ENCODE measurements at places on chromosomes 2 and 18.

- no peak for DNase-seq
Measured at GRCh38 chr2:61948661-61949457, 43.4 kb downstream of the COMMD1 start.

GRCh38 chr2:190443778-190444481, 35.8 kb downstream of the MFSD6 start:
- no peak for DNase-seq

GRCh38 chr18:5851998-5852397, 43.3 kb downstream of the TMEM200C start:
- DNase-seq = no peak

DNA sequence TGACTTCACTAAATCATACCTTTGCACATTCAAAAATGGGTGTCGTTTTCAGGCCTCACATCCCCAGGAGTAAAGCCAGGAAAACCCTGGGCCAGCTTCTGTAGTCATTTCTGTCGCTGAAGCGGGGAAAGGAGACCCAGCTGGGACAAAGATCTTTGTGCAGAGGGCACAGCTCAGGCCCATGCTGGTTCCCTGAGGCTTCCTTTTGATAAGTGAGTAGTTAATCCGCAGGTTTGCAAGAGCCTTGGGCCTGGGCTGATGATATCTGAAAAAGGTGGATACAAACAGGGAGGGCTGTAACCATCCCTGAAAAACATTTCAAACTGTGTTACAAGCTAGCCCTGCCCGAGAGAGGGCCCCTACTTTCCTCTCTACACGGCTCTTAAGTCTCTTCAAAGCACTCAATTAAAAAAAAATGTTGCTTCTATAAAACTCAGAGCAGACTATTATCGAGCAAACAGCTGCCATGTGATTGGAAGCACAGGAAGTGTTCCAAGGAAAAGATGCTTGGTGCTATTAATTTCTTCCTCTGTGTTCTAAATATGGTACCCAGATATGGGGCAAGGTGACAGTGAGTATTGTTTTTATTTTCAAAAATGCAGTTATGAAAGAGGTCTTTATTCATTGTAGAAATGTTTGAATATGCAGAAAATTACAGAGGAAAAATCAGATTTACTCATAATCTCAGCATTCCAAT, 117.2 kb downstream of the LNPK start:
- DNase-seq = no peak

GRCh38 chr2:190533968-190534309, 583 bp downstream of the NEMP2 start:
- no peak for DNase-seq
